ENCODE measurements at places on chromosomes 16 and 17.

GRCh38 chr16:30049871-30050270 lies 15.7 kb upstream of the ALDOA start:
- no peak for DNase-seq

DNA sequence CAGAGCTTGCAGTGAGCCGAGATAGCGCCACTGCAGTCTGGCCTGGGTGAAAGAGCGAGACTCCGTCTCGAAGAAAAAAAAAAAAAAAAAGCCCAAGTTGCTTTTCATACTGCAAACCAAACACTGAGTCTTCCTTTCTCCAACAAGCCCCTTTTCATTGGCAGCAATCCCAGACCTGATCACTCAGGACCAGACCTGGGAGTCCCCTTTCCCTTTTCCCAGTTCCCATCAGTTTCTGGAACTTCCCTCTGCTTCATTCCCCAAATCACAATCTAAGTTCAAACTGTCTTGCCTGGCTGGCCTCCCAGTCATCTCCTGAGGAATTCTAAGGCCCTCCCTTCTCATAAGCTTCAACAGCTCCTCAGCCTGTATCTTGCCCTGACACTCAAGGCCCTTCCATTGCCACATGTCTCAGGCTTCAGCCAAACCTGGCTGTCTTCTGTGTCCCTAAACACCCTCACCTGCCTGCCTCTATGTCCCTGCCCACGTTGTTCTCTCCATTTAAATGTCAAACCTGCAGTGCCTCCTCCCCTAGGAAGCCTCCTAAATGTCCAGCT lies 11.8 kb upstream of the PHF12 start:
- no peak for DNase-seq

- DNase-seq: no peak
These were observed at the start of gene SLFN12 for GRCh38 chr17:35432176-35433074. Gene SLFN12 (minus strand): TSS chr17:35432500. CDS start chr17:35423028, 9,472 bp downstream.

DNA sequence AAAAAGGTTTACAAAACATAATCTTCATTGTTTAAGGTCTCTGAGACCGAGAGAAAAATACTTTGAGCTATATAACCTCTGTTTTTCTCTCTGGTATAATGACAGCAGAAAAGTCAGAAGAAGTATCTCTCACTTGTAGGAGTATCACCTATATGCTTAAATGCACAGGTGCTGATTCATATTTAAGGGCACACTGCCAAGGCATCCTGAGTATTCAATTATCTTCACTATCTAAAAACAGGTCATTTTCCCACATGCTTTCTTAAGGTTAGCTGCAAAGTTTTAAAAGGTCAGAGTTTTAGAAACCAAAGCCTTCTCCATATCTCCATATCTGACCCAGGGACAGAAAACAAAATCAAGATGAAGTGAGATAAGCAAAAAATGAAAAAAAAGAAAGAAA lies 99.3 kb upstream of the C17orf78 start:
- DNase-seq: no peak

- DNase-seq: peak; percentile 43
These were observed at the start of gene TK2 for GRCh38 chr16:66549284-66550131. Gene TK2 (minus strand): TSS chr16:66550122. CDS start chr16:66550061, 61 bp downstream.

DNA sequence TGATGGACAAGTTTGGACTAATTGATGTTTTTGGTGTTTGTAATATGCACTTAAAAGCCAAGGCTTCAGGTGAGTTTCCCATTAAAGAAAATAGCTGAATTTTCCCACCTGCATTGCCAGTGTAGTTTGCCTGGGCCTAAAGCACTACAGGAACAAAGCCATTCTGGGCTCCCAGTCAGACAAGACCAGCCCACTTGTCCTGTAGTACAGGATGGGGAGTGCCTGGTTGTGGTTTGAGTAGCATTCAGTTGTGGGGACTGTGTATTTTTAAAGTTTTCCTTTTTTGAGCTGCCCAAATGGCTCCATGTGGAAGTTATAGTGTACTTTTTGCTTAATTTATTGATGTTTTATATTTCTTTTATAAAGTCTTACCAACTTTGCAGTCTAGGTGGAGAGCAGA lies 91.7 kb downstream of the TANGO6 start:
- DNase-seq: no peak

- DNase-seq: no peak
These were observed at the start of gene MT1A for GRCh38 chr16:56637814-56638750. Gene MT1A (plus strand): TSS chr16:56638666. CDS start chr16:56638739, 73 bp downstream.

DNA sequence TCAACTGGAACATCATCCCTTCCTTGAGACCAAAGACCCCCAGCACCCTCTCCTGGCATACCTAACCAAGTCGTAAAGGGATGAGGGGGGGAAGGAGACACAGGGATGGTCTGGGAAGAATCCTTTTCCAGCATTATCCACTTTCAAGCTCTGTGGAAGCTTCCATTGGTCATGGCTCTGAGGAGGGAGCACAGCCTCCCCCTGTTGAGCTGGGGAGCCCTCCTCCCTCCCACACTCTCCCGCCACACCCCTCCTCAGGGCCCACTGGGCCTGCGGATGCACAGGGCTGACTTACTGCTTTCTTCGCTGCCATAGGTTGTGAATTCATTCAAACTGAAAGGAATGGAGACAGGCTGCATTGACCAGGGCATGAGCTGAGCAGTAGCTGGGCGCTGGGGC lies 12.4 kb downstream of the CSF3 start:
- DNase-seq: no peak

DNA sequence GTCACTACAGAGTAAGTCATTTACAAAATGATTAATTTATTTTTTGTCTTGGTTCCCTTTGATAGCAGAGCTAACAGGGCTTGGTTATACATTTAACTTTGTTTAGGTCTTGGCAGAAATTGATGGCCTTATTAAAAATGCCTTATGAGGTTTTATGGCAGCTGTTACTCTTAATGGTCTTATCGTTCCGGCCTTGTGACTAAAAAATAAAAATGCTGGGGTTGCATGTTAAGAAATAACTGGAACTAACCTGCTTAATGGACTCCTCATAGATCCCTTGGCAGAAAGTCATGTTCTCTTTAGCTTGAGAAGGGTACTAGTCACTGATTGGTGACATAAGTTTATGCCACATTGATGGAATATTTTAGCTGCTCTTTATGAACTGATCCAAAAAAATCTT lies 18.3 kb downstream of the COX11 start:
- DNase-seq: no peak

- DNase-seq: no peak
These were observed 937.7 kb downstream of the CDH8 start for GRCh38 chr16:61098505-61098904.

DNA sequence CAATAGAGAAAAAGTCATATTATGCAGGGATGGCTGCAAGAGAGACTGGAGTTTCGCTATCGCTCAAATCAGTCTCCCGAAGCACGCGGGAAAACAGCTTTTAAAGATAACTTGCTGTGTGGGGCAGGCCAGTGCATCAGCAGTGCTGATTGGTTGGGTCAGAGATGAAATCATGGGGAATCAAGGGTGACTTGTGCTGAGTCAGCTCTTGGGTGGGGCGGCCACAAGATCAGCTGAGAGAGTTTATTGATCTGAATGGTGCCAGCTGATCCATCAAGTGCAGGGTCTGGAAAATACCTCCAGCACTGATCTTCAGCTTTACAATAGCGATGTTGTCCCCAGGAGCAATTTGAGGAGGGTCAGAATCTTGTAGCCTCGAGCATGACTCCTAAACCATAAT lies 430.5 kb downstream of the RBFOX1 start:
- no peak for DNase-seq

DNA sequence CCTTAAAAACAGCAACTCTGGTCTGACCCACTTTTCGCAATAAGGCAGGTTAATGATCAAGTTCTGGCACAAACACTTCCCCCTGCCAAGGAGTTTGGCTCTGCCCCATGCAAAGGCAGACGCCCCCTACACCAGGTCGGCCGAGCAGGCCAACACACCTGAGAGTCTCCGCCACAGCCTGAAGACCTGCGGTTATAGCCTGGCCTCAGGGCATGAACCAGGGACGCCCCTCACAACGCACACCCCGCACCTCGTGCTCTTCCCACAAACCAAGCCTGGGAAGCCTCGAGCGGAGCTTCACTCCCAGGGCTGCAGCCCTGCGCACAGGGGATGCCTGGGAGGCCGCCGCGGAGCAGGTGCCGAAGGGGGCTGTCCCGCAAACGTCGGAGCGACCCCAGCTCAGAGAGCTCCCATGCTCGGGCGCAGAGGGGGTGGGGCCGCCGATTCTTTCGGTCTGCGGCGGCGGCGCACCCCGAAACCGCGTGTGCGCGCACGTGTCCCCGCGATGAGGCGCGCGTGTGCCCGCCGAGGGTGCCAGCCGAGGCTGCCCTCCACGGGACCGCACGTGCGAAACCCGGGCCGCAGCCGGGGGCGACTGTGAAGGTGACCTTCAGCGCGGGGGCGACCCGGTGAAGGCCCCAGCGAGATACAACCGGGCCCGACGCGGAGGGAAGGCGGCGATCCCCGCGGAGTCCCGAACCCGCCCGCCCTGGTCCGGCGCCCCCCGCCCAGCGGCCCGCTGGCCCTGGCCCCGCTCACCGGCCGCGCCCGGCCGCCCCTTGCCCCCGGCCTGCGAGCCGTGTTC lies 559 bp downstream of the CLUH start:
- peak; percentile 38 for DNase-seq

- no peak for DNase-seq
These were observed 87.0 kb downstream of the CPPED1 start for GRCh38 chr16:12716658-12717057.

- no peak for DNase-seq
These were observed 579 bp downstream of the MT1A start for GRCh38 chr16:56639045-56639444.

DNA sequence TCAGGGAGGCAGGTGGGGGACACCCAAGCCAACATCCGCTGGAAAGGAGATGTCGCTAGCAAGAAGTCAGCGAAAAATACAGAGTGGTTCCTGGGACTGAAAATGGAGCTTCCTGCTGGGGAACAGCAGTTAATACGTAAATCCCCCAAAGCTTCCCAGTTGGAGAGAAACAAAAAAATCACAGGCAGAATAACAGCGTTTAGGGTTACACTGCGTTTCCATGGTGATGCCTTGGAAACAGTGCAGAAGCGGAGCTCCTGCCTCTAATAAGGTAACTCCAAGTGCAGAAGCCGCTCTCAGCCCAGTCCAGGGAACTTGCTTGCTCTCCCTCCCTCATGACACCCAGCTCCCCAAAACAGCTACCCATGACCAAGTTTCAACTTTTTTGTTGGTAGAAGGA lies 73.4 kb downstream of the PLD6 start:
- no peak for DNase-seq

DNA sequence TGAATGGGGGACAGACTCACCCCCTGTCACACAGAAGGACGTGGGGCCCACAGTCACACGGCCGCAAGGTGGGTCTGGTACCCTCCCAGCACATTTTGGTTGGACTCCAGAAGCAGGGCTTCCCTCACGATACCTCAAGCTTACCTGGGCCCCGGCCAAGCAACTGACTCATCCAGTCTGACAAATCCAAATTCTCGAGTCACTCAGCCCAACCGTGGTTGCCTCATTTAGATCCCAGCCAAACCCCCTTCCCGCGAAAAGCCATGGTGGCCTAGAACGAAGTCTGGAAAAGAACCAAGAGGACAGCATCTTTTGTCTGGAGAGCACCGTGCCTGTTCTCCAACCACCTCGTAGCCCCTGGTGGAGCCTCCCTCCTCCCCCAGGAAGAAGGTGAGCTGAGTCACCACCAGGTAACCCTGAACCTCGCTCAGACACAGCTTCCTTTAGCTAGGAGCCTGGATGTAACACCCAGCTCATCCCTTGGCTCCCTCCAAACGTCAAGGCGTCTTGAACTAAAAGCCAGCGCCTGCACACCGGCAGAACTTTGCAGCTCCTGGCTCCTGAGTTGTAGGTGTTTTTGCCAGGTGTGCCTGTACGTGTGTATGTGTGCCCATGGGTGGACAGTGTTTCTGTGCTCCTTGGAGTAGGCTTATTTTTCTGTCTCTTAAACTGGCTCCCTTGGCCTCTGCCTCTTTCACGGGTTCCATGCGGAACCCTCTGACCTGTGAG lies 78.9 kb downstream of the CMIP start:
- peak; percentile 62 for DNase-seq

DNA sequence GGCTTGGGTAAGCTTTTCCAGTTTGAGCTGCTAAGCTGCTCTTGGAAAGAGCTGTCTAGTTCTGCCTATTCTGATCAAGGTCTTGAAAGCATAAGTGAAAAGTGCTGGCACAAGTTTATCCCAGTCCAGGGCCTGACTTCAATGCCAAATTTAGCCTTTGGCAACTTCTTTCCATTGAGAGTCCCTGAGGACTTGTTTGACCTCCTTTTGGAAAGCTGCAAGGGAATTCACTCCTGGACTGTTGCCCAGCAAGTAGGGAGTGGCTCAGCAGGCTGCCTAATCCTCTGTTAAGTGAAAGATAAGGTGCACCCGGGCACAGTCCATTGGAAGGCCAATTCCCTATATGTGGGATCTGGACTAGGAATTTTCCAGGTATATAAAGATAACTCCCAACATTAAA lies 16.0 kb upstream of the TANC2 start:
- no peak for DNase-seq

DNA sequence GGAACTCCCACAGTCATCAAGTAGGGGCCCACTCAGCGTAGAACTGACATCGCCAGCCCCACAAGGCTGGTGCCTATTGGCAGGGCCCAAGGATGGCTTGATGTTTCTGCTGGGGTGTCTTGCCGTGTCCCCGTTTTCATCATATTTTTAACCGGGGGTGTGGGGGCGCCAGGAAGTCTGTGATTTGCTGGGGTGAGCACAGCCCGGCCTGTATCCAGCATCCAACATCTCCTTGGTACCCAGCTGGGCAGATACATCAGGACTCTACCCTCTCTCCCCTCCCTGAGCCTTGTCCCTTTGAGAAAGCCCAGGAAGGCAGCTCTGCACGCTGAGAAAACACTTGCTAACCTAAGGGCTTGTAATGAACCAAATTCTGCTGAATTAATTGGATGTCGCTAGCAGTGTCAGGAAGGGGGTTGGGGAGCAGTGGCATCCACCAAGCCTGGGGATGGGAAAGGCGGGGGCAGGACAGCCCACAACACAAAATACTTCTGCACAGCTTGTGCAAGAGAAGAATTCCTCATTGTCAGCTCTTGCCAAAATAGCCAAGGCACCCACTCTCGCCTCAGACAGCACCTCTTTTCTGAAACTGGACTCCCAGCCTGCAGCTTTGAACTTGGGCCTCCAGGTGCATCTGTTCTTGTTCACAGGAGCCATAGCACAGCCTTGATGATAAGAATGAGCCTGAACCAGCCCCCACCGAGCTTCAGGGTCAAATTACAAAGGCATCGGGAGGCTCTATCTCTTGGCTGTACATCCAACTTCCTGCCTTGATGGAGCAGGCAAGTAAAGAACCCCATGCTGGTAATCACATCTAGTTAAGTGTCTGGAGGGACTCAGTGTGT lies 63.7 kb upstream of the LYRM9 start:
- DNase-seq: no peak

GRCh38 chr17:50471009-50471905 lies 2.6 kb upstream of the CHAD start:
- DNase-seq: no peak

All from RKO (cell line).